ENCODE measurements at places on chromosomes 7 and 10.

DNA sequence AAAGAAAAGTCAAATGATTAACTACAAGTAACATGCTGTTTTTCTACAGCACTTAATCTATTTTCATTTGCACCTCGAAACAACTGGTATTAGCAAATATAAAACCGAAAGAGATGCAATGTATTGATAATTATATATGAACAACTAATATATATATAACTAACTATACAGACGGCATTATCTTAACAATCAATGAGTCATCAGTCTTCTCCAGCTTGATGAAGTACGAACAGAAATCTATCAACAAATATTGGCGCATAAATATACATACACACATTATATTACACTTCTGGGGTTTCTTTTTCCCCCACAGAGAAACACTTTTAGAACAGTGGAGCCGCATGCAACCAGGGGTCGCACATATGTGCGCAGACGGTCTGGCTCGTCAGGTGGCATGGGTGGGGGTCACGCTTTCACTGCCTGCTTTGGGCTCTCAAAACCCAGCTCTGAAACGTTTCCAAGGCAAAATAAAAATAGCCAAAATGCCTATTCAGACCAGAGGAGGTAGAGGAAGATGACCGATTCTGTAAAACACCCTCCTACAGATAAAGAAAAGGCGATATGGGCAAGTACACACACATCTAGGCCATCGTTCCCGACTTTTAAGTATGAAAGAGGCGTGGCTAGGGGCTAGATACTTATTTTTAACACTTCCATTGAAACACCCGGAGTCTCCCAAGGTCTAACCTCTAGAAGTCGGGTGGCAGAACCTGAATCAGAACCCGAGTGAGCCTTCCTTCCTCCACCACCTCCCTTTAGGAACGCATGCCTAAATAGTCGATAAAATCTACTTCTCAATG lies 1.7 kb downstream of the ARHGAP12 start:
- DNase-seq: peak; percentile 4

DNA sequence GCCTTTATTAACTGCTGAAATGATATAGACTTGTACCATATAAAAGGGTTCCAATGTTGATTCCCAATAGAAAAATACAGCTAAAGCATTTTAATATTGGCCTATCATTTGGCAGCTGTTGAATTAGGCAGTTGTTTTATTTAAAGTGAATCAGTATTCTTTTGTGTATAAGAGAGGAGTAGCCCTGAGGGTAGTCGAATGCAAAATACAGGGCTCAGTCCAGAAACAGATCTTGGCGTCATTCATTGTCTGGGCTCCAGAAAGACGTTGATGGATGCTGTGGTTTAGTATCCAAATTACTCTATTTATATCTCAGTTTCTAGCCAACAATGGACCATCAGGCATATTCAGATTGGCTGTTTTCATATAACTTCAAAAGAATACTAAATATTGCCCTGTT lies 193.6 kb downstream of the VTI1A start:
- DNase-seq: no peak

- DNase-seq: no peak
These were observed 86.7 kb downstream of the ADCY1 start for GRCh38 chr7:45660901-45661211.

GRCh38 chr7:47264021-47264651 lies 317.8 kb downstream of the TNS3 start:
- DNase-seq: no peak

GRCh38 chr7:35314354-35314753 lies 60.5 kb upstream of the TBX20 start:
- no peak for DNase-seq
